H1 (cell line): ENCODE measurements at places on chromosomes 12 and 14.

DNA sequence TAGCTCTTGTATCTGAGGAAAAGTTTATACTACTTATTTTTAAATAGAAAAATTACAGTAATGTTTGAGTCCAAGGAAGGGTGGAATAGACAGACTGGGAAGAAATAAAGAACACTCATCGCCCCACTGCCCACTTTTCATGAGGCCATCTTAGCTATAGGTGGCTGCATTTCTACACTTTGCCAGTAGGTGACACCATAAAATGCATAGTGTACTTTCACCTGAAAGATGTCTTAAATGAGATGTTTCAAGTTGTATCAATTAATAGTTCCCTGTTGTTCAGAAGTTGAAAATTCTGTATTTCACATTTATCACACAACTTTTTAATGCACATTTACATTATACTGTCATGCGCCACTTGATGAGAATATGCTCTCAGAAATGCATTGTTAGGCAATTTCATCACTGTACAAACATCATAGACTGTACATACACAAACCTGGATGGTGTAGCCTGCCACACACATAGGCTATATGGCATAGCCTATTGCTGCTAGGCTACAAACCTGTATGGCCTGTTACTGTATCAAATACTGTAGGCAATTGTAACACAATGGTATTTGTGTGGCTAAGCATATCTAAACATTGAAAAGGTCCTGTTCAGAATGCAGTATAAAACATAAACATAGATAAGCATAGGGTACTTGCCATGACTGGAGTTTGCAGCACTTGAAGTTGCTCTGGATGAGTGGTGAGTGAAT lies 27.6 kb downstream of the PMCH start:
- no peak for DNase-seq

GRCh38 chr12:124548854-124549378 lies 18.5 kb downstream of the NCOR2 start:
- DNase-seq: no peak

GRCh38 chr12:10708862-10709261 lies 14.3 kb downstream of the YBX3 start:
- no peak for DNase-seq

- DNase-seq: no peak
Observed at GRCh38 chr12:72323881-72324280, 51.7 kb downstream of the TRHDE start.

DNA sequence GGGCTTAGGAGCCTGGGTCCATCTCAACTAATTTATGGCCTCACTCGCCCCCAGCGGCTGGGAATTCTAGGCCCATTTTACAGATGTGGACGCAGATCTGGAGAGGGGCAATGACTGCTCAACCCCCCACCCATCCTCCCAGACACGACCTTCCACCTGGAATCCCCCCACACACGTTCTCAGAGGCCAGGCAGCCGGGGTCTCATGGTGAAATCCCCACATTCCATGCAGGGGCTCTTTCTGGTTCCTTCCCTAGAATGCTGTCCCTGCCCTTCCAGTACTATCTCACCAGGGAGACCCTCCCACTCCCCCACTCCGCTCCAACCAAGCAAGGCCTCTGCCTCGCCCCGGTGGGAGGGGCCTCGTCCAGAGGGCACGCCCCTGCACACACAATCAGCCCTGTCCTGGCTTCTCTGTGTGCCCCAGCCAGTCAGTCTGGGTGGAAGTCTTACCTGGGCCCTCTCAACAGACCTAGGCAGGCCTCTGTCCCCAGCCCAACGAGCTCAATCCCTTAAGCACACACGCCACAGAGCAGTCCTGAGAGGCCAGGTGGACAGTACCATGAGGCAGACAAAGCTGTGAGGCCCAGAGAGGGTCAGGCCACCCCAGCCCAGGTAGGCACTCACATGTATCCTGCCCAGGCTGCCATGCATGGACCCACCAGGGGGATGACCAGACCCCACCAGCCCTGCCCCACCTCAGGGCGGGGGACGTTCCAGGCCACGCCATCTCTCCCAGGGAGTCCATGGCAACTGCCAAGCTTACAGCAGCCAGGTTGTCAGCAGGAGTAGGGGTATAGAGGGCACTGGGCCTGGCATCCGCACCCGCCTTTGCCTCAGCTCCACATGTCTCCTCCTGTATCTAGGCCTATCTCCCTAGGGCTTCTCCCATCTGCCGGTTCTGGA lies 1.3 kb upstream of the ANKRD9 start:
- peak; percentile 93 for DNase-seq

DNA sequence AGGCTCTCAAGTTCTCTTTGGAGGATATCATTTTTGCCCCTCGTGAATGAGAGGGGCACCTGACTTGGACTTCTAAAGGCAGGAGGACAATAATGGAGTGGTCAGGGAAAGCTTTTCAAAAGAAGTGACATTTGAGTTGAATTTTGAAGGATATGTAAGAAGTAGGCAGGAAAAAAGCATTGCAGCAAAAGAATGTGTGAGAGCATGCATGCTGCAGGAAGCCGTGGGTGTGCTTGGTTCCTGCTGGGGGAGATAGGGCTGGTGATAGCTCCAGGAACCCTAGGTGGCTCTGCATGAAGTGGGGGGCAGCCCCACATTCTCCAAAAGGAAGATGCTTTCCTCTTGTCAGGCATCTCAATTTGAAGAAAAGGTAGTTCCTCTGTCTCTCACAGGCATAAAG lies 23.1 kb downstream of the ACVR1B start:
- DNase-seq: no peak

- no peak for DNase-seq
Observed at GRCh38 chr14:31819281-31819680, 257.8 kb upstream of the ARHGAP5 start.

- no peak for DNase-seq
Observed at GRCh38 chr14:71362920-71363584, 455.8 kb downstream of the PCNX1 start.

DNA sequence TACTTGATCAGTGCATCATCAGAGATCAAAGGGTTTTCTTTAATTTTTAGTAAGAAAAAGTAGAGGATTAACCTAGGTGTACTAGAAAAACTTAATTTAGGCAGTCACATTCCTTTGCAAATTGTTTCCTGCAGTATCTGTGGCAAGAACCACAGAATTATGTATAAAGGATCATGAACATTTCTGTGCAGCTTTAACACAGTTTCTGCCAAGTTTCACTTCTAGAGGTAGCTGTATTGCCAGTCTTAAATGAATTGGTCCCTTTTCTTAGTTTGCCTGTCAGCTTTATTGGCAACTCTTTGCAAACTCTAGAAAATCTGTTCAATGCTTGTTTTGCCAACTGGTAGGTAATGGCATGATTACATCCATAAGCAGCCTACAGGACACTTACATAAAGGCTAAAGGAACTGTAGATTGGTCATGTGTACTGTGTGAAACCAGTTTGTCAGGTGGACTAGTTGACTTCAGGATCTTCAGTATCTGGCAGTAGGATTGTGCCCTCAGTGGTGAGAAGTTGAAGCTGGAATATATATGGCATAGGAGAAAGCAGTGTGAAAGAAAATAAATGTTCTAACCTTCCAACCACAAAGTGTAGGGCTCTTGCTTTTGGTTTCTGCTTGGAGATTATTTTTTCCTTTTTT lies 75.9 kb downstream of the TTLL5 start:
- DNase-seq: no peak

GRCh38 chr14:58637040-58637390 lies 747 bp upstream of the DACT1 start:
- no peak for DNase-seq

DNA sequence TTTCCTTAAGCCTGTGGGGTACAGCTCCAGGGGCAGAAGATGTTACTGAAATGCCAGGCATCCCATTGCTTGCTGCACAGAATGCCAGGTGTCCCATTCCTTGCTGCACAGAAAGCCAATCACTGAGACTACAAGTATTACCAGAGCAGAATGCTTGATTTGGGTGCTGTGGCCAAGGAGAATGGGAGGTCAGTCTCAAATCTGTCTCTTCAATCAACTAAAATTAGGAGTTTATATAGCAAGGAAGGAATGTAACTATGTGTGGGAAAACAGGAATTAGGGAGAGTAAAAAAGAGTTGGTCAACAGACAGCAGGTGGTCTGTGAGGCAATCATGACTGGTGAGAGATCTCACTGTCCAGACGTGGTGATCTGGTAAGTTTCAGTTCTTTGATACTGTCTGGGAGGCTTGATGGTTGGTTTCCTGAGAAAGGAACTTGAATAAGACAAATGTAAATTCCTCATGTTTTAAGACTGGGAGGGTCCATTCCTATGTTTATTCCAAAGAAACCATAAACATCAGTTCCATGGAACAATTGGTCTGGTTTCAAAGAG lies 31.2 kb upstream of the VASH1 start:
- no peak for DNase-seq

DNA sequence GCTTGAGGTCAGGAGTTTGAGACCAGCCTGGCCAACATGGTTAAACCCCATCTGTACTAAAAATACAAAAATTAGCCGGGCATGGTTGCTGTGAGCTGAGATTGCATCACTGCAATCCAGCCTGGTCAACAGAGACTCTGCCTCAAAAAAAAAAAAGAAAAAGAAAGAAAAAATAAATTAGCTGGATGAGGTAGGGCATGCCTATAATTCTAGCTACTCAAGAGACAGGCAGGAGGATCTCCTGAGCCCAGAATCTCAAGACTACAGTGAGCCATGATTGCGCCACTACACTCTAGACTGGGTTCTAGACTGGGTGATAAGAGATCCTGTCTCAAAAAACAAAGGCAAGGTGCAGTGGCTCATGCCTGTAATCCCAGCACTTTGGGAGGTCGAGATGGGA lies 16.9 kb downstream of the PPP4R3A start:
- DNase-seq: no peak

DNA sequence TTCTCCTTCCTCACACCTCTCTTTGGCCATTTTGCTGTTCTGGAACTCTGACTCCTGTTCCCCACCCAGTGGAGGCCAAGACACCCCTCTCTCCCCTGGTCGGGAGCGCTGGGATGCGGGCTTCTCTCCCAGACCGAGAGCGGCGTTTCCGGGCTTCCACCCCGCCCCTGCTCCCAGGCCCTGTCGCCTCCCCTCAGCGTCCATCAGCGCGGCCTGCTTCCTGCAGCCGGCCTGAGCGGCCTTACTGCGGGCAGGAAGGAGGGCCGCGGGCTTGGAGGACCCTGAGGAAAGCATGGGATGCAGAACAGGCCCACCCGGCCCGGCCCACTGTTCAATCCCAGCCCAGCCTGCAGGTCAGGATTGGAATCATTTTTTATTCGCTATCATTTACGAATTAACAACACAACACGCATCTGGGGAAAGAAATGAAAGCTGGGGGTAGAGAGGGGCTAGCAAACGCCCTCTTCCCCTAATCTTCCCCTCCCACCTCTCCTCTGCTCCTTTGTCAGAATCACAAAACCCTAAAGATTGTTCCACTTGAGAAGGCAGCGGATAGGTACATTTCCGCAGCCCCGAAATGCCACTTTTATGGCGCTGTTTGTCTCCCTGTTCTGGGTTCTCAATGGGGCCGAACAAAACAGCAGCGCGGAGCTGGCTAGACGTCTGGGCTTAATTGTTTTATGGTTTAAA lies 3.8 kb upstream of the HOXC8 start:
- no peak for DNase-seq

- DNase-seq: no peak
Observed at GRCh38 chr12:65123435-65124063, 2.4 kb upstream of the WIF1 start.

DNA sequence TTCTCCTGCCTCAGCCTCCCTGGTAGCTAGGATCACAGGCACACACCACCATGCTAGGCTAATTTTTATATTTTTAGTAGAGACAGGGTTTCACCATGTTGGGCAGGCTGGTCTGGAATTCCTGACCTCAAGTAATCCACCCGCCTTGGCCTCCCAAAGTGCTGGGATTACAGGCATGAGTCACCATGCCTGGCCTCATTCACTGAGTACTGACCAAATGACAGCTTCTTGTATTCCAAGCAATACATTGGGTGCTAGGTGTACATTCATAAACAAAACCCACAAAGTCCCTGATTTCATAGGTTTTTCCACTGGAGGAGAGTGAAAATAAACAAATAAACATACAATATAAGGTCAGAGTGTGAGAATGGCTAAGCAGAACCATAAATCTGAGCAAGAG lies 136.3 kb downstream of the HELB start:
- DNase-seq: no peak

DNA sequence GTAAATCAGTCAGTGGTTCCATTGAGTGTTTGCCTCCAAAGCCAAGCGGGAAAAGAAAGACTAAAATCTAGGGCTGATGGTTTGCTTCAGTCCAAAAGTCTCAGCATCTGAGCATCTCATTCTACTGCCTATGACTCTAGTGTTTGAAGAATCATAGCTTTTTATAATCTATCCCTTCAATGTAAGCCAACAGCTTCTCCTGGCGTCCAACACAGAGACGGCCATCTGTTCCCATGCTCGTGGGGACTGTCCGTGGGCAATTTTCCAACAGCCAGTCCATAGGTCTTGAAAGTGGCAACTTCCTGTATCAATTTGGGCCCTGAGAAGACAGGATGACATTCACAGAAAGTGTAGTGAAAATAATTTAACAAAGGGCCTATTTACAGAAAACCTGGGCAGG lies 544.4 kb upstream of the TMEM132C start:
- no peak for DNase-seq

DNA sequence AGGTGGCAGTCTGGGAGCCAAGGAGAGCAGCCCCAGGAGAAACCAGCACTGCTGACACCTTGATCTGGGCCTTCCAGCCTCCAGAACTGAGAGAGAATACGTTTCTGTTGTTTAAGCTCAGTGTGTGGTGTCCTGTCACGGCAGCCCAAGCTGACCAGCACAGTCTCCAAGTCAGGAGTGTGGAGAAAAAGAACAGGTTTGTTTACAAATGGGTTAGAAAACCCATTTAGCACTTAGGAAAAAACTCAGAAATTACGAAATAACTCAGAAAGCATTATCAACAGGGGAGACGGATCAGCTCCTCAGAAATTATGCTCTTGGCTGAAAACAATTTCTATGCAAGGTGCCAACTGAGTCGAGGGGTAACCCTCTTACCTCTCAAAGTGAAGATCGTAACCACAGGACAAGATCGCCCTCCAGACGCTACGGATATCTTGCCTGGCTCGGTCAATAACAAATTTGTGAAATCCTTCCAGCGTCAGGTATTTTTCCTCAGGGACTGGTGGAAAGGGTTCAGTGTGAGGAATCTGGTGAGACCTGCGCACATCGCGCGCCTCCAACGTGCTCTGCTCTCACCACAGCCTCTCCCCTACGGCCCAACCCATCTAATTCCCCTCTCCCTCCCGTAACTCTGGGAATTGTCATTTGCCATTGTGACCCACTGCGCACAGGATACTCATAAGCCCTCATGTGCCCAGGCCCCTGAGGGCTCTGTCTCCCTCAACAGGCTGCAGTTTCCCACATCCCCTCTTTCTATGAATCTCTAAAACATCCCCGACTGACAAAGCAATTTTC lies 50.2 kb downstream of the TRAFD1 start:
- no peak for DNase-seq

DNA sequence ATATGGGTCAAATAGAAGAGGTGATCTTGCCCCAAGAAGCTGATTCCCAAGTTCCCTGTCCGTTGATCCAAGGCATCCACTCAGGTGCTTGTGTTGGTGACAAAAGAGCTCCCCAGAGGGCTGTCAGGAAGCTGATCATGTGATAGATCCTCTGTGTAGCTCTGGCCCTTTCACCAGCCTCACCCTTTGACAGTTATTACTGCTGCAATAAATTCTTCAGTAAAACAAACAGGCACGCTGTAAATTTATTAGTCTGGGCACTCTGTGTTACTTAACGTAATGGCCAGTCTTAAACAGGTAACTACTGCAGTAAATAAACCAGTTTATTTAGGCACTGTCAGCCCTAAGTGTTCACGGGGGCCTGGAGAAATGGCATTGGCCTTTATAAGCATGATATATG lies 473.9 kb downstream of the BCL11B start:
- no peak for DNase-seq
